ENCODE measurements at places on chromosomes 6 and 20.

GRCh38 chr20:61593516-61593915 is 341.5 kb downstream of the CDH4 start:
- DNase-seq: no peak

- no peak for DNase-seq
These were observed 48.1 kb downstream of the NOL4L start for GRCh38 chr20:32536851-32537656.

DNA sequence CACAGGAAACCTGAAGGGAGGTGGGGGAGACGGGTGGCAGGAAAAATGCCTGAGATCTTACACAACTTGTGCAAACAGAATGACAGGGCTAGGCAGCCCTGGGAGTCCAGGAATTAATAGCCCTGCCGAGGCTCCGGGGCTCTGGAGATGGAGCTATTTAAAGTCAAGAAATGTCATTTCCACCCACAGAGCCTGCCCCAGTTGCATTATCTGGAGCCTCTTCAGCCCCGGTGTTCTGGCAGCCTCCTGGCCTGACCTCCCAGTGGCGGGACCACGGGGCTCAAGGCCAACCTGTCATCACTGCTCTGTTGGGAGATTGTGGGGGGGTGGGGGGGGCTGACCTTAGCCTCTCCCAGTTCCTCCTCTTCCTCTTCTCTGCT is 28.5 kb upstream of the SCUBE3 start:
- peak; percentile 65 for DNase-seq

DNA sequence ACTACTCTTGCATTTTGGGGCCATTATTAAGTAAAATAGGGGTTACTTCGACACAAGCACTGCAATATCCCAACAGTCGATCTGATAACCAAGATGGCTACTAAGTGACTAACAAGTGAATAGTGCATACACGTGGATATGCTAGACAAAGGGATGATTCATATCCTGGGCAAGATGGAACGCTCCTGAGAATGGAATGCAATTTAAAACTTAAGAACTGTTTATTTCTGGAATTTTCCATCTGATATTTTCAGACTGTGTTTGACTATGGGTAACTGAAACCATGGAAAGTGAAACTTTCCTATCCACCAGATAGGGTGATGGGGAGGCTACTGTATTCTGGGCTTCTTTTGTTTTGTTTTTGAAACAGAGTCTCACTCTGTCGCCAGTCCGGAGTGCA is 66.5 kb downstream of the ILRUN start:
- DNase-seq: peak; percentile 96

- peak; percentile 80 for DNase-seq
These were observed 42.9 kb downstream of the BCAS4 start for GRCh38 chr20:50837532-50838321.

GRCh38 chr6:39778581-39779255 is 13.5 kb upstream of the DAAM2 start:
- DNase-seq: no peak

GRCh38 chr20:62390317-62391164 is 3.6 kb downstream of the RPS21 start:
- DNase-seq: no peak

DNA sequence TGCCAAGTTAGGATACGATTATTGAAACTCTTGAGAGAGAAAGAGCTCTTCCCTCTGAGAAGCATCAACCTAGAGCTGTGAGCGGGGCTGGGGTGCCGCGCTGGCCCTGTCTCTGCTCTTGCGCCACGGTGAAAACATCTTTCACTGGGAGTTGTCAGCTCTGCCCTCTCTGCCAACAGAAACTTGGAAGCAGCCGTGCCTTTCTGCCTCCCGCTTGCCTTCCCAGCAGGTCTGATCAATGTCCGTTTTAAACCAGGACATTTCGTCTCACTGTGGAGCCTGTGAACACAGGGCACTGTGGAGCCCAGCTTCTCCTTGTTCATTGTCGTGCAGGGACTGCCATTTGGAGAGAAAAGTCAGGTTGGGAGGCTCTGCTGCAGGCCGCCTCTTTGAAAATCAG is 249.2 kb upstream of the PMEPA1 start:
- no peak for DNase-seq

DNA sequence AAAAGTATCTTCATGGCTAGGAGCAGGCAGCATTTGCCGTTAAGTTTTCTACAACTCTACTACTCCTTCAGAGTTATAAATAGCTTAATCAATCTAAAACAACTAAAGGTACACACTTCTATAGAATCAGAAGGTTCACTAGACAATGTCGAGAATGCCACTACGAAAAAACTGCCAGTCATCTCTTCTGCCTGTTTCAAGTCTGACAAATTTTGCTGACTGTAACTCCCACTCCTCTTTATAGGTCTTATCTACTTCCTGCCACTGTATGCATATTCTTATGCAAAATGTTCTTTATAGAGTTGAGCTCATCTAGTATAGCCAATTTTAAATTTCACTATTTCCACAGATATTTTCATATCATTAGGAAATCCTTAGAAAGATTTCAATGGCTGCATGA is 160.1 kb downstream of the EYS start:
- DNase-seq: no peak

- peak; percentile 22 for DNase-seq
These were observed 30.4 kb downstream of the PSMB1 start for GRCh38 chr6:170522565-170523183.

GRCh38 chr20:49990271-49990720 is 7.5 kb downstream of the SNAI1 start:
- no peak for DNase-seq

DNA sequence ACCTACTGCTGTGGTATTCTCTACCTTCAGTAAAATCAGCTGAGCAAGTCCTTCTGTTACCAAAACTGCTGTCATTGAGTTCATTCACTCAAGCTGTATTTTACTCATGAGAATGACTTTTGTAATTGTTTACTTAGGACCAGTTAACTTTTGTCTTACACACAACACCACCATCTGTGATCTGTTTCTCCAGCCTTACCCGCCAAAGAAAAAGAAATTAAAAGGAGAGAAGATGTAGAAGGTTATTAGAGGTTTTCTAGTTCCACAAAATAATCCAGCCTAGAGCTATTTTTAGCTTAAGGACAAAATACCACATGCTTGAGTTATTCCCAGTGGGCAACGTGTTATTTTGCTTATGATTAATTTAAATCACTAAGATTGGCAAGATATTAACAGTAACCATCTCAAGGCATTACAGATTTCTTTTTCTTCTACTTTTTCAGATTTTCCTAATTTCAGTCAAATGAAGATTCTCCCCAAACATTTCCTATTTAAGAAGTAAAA is 38.2 kb downstream of the FAM8A1 start:
- DNase-seq: no peak

- no peak for DNase-seq
These were observed 3.7 kb downstream of the PHACTR1 start for GRCh38 chr6:12720310-12720709.

GRCh38 chr20:15339264-15339663 is 1001.9 kb upstream of the FLRT3 start:
- no peak for DNase-seq

GRCh38 chr20:13336308-13337089 is 115.4 kb downstream of the ISM1 start:
- DNase-seq: no peak

- DNase-seq: no peak
These were observed 46.7 kb downstream of the CEBPB start for GRCh38 chr20:50237349-50237748.

Data from amniotic epithelial cell (primary cell).